ENCODE measurements at places on chromosomes 16 and 17.

- DNase-seq, result no peak
Measured at GRCh38 chr16:81477697-81478693, 33.4 kb downstream of the CMIP start.

DNA sequence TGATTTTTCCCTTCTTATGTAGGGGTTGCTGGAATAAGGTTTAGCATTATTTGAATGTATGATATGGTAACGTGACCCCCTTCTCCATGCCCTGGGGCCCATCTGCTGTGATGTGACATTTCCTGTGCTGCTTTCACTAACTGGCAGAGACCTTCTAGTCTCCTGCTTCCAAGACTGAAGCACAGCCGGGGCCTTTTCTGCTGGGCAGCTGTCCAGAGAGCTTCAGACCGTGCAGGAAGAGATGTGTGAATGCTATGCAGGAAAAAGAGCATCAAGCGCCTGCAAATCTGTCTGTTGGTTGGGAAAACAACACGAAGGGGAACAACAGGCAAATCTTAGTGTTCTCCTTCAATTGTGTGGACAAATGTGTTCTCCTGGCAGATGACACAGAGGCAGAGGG lies 128.5 kb downstream of the SPACA3 start:
- DNase-seq, result no peak

GRCh38 chr17:8079291-8080207 lies 8.0 kb downstream of the ALOX12B start:
- peak; percentile 80 for DNase-seq

DNA sequence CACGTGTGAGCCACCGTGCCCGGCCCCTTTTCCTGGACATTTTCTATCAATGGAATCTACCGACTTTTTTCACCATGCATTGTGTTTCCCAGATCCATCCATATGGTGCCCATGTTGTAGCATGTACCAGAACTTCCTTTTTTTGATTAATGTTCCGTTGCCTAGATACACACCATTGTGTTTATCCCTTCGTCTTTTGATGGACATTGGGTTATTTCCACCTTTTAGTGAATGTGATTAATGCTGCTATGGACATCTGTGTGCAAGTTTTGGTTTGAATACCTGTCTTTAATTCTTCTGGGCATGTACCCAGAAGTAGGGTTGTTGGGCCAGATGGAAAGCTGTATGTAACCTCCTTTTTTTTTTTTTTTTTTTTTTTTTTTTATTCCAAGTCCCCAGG lies 79.8 kb downstream of the NT5M start:
- no peak for DNase-seq

GRCh38 chr17:42848093-42848492 lies 2.9 kb upstream of the AOC3 start:
- DNase-seq, result no peak

DNA sequence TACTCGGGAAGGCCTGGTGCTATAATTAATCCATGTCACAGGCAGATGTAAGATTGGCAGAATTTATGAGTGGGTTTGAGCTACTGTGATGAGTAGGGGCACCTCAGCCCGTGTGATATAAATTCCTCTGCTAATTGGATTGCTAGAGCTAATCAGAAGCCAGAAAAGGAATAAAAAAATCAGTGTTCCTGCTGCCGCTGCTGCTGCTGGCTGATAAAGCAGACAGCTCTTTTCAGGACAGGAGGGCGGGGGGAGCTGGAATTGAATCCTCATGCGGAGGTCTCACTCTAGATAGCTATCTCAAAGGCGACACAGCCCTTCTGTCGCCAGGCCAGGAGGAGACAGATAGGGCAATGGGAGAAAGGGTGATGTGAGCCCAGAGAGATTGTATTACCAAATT lies 182.7 kb upstream of the ZFHX3 start:
- DNase-seq, result no peak

DNA sequence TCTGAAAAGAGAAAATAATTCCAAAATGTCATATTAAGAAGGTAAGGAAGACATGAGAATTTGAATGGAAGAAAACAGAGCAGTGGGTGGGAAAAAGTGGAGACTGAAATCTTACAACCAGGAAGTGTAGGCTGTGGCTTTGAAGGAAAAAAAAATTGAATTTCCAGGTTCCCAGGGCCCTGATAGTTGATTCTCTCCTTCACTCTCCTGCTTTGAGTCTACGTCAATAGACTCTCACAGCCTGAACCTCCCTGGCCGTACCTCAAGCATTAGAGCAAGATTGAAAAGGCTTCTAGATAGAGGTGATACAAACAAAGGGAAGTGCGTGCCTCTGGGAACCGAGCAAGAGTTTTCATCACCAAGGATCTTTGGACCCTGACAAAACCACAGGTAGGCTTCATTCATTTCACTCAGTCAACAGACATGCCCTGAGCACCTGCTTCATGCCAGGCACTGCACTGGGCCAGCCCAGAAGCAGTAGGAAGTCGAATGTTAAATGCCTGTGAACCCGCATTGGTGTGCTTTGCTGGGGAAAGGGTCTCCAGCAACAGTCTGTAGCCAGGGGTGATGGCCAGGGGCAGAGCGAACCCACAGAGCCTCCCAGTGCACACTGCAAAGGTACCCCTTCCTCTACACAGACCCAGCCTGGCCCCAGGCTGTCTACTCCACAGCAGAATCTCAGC lies 163.9 kb downstream of the SLC39A11 start:
- no peak for DNase-seq

- DNase-seq, result no peak
Measured at GRCh38 chr17:28548417-28549130, 3.9 kb downstream of the UNC119 start.

GRCh38 chr17:49616086-49616485 lies 40.4 kb downstream of the NXPH3 start:
- DNase-seq, result no peak

- peak; percentile 47 for DNase-seq
Measured at GRCh38 chr17:45172541-45173286, 11.0 kb downstream of the HEXIM2 start.

- DNase-seq, result no peak
Measured at GRCh38 chr17:51830886-51831285, 327.6 kb downstream of the CA10 start.

GRCh38 chr17:2695961-2696760 lies 15.4 kb downstream of the CLUH start:
- no peak for DNase-seq

DNA sequence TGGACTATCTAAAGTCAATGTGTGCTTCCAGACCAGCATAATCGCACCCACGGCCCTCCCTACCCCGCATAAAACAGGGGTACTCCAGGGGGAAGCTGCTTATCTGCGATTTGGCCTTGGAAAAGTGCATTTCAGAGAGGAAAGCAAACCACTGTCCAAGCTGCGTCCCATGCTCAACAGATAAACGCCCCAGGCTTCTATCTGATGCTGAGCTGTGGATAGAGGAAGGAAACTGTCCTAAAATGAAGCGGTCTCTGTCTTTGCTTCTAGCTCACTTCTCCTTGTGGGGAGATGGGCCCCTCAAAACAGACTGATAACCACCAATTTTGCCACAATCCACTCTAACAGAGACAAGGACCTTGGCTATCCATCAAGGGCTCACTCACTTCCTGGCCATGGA lies 160.5 kb upstream of the TNRC6C start:
- DNase-seq, result no peak

DNA sequence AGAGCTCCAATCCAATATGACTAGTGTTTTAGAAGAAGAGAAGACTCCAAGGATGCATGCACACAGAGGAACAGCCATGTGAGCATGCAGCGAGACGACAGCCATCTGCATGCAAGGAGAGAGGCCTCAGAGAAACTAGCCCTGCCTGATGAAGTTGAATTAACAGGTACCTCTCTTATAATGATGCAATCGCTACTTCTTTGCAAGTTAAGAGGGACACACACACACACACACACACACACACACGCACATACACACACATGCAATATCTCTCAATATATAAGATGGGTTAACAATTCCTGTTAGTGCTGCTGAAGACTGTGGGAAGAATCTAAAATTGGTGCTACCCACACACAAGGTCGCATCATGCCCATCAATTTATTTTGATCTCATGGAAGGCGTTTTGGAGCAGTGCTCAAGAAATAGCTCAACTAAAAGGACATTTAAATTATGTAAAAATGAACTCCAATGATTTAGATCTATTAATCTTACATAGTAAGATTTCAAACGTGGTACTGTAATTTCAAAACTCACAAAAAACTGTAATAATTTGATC lies 7.0 kb upstream of the GINS3 start:
- DNase-seq, result no peak

GRCh38 chr17:50967795-50968194 lies 101.6 kb upstream of the TOB1 start:
- DNase-seq, result no peak

GRCh38 chr17:80880648-80880985 lies 111.0 kb upstream of the CHMP6 start:
- no peak for DNase-seq

GRCh38 chr17:40552806-40553693 lies 12.2 kb downstream of the CCR7 start:
- DNase-seq, result no peak

DNA sequence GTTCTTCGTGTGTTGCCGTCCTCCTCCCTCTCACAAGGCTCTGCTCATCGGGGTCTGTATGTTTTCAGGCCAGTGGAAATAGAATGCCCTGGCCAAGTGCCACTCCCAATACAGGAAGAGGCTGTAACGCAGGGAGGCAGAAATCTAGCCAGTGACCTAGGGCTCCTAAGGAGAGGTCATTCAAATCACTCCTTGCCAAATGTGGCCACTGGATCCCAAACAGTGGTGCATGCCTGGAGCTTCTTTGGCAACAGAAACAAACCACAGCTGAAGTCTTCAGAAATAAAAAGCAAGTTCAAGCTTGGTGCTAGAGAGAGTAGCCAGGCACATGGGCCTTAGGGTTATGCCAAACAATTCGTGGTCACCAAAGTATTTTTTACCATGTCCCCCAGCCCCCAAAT lies 66.1 kb downstream of the SMG6 start:
- DNase-seq, result no peak

DNA sequence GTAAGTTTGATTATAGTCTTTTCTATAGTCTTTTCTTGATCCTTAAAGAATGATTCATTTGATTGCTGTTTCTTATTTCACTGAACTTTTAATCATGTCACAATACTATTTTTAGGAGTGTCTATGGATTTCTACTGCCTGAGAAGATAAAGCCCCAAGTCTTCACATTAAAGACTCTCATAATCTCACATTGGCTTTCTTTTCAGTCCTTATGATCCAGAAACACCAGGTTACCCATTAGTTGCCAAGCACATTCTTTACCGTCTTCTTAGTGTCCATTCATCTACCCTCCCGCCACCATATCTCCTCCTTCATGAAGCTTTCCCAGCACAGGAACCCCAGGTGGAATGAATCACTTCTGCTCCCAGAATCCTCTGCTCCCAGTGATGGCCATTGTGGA lies 49.5 kb upstream of the MYOCD start:
- no peak for DNase-seq

DNA sequence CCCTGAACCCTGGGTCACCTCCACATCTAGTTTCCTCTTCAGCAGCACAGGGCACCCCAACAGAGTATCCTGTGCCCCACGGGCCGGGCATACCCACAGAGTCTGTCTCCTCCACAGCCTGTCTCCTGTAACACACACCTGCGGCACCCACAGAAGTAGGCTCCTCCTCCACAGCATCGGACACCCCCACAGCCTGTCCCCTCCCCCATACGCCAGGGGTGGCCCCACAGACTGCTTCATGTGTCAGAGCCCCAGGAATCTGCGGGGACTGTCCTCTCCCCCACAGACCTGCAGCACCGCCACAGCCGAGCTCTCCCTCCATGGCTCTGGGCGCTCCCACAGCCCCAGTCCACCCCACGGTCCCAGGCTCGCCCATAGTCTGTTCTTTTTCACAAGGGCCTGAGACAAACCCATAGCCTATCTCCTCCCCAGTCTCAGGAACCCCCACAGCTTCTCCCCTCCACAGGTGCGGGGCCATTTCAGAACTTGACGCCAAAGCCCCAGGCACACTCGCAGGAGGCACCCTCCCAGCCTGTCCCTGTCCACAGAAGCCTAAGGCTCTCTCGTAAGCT lies 1.4 kb downstream of the KIAA0753 start:
- no peak for DNase-seq
